ENCODE measurements at places on chromosomes 4 and X.

GRCh38 chr4:75002381-75002780 lies 69.5 kb downstream of the PARM1 start:
- no peak for DNase-seq

- no peak for DNase-seq
Measured at GRCh38 chrX:135273162-135273561, 21.3 kb downstream of the ETDA start.

GRCh38 chr4:188214861-188215260 lies 75.6 kb downstream of the TRIML1 start:
- DNase-seq = no peak

DNA sequence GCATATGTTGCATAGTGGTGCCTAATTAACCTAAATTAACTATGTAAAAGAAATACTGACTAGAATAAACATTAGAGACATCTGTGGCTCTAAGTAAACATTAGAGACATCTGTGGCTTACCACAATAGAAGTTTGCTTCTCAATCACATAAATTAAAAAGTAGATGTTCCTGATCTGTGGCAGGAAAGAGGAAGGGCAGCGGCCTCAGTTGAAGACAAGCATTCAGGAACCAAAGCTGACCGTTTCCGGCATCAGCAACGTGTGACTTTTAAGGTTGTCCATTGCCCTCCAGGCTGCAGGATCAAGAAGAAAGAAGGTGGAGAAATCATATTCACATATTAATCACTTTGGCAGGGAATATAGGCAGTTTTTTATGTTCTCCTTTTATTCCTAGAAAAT lies 336.3 kb upstream of the TRAM1L1 start:
- DNase-seq = peak; percentile 10

DNA sequence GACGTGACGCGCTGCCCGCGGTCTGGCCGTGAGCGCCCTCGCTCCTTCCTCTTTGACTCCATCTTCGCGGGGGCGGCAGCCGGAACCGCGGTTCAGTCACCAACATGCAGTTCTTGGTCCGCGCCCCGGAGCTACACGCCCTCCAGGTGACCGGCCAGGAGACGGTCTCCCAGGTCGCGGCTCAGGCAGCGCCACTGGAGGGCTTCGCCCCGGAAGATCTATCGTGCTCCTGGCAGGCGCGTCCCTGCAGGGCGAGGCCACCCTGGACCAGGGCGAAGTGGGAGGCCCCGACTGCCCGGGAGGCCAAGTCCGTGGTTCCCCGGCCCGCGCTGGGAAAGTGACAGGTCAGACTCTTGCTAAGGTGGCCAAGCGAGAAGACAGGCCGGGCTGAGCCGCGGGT lies 2.9 kb downstream of the TRIML2 start:
- DNase-seq = no peak

DNA sequence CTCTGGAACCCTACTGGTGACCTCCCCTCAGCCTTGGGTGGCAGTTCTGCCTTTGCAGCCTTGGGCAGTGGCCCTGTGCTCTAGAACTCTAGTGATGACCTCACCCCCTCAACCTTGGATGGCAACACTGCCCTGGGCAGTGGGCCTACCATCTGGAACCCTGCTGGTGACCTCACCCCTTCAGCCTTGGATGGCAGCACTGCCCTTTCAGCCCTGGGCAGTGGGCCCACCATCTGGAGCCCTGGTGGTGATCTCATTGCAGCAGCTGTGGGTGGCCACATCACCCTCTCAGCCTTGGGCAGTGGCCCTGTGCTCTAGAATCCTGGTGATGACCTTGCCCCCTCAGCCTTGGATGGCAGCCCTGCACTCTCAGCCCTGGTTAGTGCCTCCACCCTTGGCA lies 129.3 kb downstream of the RBMX2 start:
- DNase-seq = no peak

GRCh38 chr4:68872643-68873502 lies 57.1 kb downstream of the UGT2B10 start:
- DNase-seq = no peak

- no peak for DNase-seq
Measured at GRCh38 chr4:140740422-140740821, 15.8 kb downstream of the TBC1D9 start.

DNA sequence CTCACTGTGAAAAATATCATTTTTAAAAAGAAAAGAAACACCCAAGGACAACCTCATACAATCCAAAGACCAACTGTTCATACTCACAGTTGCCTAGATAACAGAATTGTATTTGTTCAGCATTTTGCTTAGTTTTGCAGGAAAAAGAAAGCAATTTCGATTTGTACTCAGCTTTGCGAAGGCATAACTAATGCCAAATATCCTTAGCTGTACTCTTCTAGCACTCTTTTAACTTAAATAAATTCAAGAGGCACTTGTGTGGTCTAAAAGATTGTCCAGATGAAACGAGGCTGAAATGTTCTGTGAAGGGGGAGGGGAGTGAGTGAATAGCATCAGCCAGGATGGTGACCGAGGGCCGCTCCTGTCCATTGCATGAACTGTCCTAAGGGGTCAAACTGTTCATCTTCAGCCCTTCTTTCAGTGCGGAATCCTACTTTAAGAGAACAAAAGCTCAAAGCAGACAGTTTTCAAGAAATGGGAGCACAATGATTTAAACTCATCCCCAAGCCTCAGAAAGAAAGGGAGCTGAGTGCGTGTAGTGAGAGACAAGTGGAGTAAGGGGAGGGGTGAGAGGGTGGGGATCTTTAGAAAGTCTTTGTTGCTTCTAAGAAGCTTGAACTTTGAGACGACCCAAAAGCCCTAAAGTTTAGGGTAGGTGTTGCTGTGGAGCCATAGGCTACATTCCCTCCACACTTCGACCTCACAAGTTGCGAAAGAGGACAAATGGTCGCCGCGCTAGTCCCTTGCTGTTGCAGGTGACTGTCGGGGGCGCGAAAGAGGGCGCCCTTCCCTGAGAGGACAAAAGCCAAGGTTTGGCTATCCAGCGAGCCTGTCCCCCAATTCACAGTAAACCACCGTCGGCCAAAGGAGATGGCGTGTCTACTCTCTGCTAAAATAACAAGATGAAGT lies 4.0 kb upstream of the NEUROG2 start:
- DNase-seq = peak; percentile 41

- no peak for DNase-seq
Measured at GRCh38 chr4:119794681-119795080, 166.1 kb upstream of the PDE5A start.

GRCh38 chr4:105417624-105418023 lies 56.2 kb downstream of the PPA2 start:
- DNase-seq = no peak

Measured in right kidney (tissue), 9 donors.